NCI-H1048 (cell line): ENCODE measurements at places on chromosomes 16 and 17.

GRCh38 chr17:18158022-18158600 is 25.5 kb upstream of the ALKBH5 start:
- peak; percentile 60 for DNase-seq

- no peak for DNase-seq
Observed at GRCh38 chr17:19975601-19976000, 2.0 kb downstream of the AKAP10 start.

DNA sequence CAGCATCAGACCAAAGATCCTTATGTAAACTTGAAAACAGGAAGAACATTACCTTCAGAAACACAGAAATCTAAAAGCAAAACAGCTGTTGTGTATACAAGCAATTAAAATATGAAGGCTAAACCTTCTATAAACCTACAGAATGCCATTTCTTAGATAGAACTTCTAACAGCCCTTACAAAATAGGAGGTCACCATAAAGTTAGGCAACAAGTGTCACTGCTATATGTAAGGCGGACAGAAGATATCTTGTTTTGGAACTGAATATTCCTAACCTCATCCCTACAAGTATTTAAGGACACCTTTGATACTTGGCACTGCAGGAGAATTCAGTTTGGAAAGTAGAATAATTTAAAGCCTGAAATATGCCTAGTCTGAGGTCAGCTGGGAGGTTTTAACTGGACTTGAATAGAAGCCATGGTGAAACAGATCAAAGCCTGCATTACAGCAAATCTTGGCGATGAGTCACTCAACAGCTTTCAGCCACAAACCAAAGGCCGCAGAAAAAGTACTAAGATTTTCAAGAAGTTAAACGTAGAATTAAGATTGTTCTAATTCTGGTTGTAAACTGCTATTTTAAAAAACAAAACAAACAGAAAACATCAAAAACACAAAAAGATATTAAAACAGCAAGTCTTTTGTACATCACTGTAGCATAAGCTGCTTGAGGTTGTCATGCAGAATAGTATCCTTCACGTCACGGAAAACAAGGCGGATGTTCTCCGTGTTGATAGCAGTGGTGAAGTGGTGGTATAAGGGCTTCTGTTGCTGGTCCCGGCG is 42.7 kb downstream of the GNA13 start:
- DNase-seq: no peak

DNA sequence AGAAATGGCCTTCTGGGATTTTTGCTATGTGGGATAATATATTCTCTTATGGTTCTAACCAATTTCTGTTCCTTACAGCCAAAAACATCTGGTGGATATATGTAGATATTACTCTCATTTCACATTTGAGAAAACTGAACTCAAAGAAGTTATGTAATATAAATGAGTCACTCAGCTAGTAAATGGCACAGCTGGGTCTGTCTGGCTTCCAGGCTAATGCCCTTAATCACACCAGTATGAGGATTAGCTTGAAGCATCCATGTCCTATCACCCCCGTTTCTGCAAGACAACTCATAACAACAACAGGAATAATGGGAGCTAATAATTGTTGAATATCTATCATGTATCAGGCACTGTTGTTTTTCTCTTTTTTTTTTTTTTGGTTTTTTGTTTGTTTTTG is 34.4 kb upstream of the USP7 start:
- no peak for DNase-seq

- DNase-seq: no peak
Observed at GRCh38 chr17:48262982-48263730, 155.6 kb downstream of the SNX11 start.

DNA sequence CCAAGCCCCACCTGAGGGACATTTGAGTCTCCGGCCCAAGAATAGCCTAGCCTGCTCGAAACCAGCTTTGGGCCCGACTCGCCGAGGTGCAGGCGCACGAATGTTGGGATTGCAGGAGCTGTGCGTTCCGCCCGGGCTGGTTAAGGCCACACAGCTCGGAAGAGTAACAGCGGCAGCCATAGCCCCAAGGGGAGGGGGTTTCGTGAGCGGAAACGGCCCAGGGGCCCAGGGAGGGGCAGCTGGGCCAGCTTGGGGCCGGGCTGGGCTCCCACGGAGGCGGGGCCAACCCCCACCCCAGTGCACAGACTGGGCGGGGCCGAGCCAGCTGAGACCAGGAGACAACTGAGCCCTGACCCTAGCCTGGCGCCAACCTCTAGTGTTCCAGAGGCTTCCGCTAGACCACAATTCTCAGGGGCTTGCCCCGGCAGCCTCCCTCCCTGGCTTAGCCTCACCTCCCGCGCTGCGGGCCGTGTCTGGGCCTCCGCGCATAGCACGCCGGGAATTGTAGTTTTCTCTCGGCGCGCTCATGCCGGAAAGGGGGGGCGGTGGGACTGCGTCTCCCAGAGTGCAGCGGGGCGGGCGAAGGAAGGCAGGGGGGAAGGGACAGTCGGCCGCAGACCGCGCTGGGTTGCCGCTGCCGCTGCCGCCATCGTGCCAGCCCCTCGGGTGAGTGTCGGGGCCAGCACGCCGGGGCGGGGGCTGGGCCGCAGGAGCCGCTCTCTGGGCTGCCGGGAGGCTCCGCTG is at the start of gene NUTF2:
NUTF2 (plus strand) TSS at position 614 of the 744 bp plus-strand sequence. CDS start 18,198 bp downstream, outside the sequence.
- DNase-seq: peak; percentile 70

- DNase-seq: no peak
Observed at GRCh38 chr17:7676533-7676932, 10.8 kb downstream of the TP53 start.

GRCh38 chr16:27242398-27242797 is 26.2 kb downstream of the NSMCE1 start:
- no peak for DNase-seq

DNA sequence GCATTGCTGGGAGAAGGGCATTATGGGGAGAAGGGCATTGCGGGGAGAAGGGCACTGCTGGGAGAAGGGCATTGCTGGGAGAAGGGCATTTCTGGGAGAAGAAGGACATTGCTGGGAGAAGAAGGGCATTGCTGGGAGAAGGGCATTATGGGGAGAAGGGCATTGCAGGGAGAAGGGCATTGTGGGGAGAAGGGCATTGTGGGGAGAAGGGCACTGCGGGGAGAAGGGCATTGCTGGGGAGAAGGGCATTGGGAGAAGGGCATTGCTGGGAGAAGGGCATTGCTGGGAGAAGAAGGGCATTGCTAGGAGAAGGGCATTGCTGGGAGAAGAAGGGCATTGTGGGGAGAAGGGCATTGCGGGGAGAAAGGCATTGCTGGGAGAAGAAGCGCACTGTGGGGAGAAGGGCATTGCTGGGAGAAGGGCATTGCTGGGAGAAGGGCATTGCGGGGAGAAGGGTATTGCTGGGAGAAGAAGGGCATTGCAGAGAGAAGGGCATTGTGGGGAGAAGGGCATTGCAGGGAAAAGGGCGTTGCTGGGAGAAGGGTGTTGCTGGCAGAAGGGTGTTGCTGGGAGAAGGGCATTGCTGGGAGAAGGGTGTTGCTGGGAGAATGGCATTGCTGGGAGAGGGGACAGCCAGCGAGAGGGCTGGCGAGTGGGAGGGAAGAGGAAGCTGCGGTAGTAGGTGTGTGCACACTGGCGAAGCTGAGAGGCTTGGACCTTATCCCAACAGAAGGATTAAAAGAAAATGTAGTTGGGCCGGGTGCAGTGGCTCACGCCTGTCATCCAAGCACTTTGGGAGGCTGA is 4.6 kb upstream of the PYDC1 start:
- no peak for DNase-seq

- DNase-seq: no peak
Observed at GRCh38 chr16:24822542-24822941, 23.2 kb upstream of the SLC5A11 start.

DNA sequence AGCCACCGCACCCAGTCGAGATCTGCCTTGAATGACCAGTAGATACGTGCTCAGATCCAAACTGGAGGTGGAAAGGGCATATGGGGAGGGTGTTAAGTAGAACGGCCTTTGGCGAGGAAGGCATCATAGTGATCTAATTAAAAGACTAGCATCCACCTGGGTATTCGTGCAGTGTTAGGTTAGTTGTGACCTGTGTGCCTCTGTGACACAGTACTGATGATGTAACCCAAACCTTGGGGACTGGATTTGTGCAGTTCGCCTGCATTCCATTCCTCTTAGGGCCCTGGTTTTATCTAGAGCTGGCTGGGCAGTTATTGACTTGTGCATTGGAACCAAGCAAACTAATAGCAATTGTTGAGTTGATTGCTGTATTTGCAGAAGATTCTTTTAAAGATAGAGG is 47.9 kb downstream of the SNX29 start:
- DNase-seq: no peak

DNA sequence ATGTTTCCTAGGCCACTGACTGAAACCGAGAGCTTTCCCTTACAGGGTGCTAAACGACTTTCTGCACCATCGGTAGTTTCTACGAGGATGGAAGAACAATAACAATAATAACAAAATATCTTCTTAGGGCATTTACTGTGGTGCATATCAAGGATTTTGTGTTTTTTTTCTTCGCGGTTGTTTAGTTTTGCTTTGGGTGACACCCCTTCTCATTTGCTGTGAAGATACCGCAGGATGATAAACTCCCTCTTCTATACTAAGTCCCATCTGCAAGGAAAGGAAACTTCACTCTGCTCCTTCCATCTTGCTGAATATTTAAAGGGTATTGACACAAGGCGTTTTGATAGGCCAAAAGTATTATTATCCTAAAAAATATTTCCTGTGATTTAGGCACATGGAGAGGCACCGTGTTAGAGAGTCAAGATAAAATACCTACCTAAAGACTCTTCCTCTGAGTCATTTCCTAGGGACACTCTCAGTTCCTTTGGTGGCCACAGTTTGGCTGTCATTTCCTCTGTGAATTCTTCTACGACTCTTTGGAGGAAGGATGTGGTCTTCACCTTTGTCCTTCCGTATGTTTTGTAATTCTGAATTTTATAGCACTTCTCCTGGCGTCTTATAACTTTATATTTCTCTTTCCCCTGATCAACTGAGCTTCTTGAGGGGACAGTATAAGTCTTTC is 318.8 kb downstream of the CDH13 start:
- no peak for DNase-seq

DNA sequence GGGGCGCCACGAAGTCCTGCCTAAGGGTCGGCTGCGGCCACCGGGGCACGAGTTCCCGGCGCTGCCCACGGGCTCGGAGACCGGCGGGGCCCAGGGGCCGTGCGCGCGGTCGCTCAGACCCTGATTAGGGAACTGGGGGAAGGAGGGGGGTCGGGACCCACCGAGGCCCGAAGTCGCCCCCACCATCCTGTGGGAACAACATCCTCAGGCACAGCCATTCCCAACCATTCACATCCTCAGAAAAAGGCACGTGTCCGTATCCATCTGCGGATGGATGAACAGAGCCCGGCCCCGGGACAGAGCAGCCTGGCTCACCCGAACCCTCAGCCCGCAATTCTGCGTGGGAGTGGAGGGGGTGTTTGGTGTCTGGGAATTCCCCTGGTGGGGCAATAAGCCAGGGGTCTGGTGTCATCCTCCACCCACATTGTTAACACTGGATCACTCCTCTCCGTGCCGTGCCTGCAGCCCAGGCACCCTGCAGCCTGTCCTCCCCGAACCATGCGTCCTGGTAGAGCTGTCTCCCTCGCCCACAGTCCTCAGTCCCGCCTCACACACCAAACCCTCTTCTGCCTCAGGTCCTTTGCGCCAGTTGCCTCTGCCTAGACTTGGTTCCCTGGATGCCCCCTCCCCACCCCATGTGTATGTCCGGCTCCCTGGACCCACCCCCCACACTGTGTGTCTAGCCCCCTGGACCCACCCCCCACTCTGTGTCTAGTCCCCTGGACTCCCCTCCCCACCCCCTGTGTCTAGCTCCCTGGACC is 789 bp upstream of the CCDC57 start:
- no peak for DNase-seq

DNA sequence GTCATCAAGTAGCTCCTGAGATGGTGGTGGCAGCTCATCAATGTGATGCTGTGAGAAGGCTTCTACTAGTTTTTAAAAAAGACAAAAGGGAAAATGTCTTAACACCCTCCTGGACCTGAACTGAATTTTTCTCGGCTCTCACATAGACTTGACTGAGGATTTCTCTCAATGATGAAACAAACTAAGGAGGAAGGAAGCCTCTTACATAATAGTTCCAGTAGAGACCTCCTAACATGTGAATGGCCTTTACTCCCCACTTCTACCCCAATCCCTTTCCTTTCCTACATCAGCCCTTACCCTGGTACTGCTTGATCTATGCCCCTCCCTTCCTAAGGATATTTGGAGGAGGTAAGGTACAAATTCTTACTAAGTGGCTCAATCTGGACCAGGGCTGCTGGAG is 54.8 kb upstream of the MTMR4 start:
- no peak for DNase-seq

- DNase-seq: no peak
Observed at GRCh38 chr17:77555741-77556291, 402.7 kb upstream of the TNRC6C start.

DNA sequence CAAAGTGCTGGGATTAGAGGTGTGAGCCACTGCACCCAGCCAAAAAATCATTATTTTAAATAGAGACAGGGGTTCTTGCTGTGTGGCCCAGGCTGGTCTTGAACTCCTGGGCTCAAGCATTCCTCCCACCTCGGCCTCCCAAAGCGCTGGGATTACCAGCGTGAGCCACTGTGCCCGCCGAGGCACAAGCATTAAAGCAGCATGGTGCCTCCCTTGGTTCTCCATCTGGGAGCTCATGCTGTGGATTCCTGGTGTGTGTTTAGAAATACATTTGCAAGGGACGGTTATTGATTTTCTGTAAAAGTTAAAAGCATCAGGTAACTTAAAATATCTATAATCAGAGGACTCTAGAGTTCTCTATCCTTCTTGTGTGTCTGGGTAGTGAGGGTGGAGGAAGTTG is 14.7 kb upstream of the CAPN15 start:
- no peak for DNase-seq

- no peak for DNase-seq
Observed at GRCh38 chr16:28279006-28279405, 13.3 kb upstream of the SBK1 start.

DNA sequence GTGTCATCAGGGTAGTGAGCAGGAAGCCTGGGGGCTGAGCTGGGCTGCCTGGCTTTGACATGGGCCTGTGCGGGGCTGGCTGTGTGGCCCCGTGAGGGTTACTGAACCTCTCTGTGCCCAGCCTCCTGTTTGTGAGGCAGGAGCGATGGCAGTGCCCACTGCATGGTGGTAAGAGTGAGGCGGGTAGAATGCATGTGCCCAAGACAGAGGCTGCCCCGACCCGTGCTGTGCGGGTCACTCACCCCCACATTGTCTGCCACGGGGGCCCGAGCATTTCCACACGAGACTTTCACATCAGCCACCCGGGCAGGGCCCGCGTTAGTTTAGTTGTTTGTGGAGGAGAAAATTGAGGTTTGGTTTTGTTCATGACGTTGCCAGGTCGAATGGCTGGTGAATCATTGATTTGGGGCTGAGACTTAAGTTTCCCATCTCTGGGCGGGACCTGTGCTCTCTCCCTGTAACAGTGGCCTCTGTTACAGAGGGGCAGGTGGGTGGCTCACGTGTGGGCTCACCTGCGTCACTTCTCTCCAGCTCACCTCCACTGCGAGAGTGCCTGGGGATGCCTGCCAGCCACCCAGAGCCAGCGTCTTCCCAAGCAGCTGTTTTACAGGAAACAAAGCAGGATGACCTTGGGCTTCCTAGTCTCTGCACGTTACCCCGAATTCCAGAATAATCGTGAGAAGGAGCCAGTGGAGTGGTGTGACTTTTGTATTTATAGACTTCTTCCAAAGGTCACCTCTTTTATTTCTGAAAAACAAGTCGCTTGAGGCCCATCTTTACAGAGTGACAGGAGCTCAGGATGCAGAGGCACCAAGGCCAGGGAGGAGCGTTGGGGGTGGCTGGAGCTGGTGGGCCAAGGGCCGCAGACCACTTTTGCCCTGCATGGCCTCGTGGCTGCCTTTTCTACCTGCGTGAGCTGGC is 150.6 kb downstream of the RPTOR start:
- DNase-seq: no peak

- no peak for DNase-seq
Observed at GRCh38 chr16:86662195-86662594, 83.8 kb downstream of the FOXL1 start.
